HuH-7.5 (cell line): ENCODE measurements at places on chromosomes 11 and 22.

DNA sequence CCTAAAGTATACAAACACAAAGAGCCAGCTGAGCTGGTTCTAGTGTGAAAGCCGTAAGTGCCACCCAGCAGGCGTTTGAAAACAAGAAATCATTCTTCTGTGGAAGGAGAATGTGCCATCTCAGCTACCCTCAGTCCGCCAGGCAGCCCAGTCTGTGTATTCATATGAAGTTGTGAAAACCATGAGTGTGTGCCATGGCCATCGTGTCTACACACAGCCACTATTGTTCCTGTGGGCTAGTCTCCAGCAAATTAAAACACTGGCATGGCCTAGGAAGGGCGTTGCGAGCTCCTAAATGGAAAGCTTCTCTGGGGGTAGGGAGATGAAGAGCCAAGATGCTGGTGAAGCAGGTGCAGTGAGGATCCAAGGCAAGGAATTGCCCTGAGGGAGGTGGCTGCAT lies 51.5 kb upstream of the HORMAD2 start:
- no peak for DNase-seq

DNA sequence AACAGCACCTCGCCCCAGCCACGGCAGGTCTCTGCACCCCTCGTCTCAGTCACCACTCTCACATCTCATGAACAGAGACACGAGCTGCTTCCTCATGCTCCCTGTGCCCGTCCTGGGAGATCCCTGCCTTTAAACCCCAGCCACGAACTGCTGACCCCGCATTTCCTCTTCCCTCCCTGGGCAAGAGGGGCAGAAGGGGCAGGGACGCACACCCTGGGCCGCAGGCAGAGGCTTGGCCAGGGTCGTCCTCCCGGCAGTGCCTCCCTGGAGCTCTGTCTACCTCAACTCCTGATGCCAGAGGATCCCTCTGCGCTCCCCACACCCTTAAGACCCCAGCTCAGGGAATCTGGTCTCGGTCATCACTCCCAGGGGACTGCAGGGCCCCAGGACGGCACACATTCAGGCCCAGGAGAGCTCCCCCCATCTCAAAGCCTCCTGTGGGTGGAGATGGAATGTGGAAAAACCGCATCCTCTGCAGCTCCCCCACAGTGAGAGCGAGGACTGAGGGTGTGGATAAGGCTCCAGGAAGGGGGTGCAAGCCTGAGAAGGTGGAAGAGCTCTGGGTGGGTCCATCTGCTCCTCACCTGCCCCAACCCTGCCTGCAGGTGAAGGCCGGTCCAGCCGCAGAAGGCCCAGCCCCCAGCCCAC lies 1.2 kb downstream of the BID start:
- DNase-seq = no peak

DNA sequence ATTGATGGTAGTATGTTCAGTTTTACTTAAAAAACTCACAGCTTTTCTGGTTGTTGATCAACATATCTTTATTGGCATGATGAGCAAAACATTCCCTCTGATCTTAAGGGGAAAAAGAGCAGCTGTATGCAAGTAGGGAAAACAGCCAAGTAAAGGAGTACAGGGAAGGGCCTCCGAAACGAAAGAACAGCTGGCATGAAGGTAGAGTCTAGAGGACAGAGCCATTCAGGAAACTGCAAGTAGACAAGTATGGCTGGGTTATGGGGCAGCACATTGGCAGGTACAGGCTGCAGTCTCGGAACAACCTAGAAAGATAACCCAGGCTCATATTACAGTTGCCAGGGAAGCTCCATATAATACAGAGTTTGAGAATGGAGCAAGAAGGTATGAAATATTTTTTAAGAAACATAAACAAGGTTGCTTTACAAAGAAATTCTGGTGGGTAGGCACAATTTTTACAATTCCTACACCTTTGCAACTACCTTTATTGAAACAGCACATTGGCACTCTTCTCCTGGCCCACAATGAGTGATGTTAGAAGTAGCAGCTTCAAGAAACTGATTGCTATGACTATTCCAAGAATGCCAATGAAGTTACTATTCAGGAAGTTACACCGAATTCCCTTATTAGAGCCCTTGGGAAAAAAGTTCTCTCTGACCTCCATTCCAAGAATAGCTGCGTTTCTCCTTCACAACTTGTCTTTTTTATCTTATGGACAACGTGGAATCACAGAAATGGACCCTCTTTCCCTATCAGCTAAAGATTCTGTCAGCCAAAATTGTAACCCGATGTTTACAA lies 45.2 kb downstream of the LGR4 start:
- DNase-seq = no peak

DNA sequence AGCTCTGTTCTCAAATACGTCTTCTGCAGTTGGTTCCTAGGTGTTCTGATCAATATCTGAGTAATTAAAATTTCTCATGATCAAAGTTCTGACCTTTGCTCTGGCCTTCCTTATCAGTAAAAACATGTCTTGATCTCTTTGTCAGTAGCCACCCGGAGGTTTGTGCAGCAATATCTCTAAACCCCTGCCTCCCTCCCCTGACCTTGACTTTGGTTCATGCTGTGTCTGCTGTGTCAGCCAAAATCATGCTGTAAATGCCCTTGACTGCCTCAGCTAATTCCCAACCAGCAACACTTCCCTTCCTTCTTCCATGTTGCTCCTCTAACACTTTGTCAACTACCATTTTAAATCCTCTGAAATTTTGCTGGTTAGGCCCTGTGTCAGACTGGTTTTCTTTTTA lies 424.7 kb downstream of the FAM181B start:
- no peak for DNase-seq

DNA sequence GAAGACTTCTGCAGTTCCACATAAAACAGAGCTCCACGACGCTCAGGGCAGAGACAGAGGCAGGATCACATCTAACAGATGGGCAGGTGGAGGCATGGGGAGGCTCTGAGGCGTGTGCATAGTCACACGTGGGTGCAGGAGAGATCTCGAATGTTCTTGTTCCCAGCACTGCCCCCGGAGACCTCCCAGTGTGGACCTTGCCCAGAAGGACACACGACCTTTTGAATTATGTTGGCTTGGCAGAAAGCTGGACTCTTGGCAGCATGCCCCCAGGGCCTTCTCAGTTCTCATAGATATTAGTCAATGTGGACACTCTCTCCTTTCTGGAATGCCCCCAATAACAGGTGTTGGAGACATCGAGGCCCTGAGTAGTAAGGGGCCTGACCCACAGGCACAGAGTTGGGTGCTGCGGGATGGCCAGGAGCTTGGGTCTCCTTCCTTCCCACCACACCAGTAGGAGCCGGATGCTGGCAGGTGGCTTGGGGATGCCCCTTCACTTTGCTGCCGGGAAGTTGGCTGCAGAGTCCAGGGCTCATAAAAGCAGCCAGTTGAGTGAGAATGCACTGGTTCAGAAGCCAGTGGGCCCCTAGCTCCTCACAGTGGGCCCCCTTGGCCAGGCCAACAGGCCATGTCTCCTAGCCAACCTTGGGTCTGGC lies 12.1 kb downstream of the MYEOV start:
- no peak for DNase-seq

GRCh38 chr11:120698918-120699317 lies 187.4 kb downstream of the GRIK4 start:
- DNase-seq = no peak

- no peak for DNase-seq
Measured at GRCh38 chr11:57251491-57252104, 14.5 kb upstream of the APLNR start.

DNA sequence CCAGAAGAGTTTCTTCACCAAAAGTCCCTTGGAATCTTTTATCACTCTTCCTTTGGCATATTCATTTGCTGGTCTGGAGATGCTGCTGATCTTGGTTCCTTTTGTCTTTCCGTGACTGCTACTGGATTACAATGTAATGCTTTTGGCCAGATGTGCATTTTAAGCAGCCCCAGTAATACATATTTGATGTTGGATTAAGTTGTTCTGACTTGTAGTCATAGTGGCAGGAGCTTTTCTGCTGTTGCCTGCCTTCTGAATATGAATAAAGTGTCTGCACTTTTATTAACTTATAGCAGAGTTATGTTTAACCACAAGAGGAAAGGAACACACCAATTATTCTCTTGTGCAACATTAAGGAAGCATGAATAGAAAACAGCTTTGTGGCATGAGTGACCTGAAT lies 360.0 kb upstream of the DDI1 start:
- no peak for DNase-seq

GRCh38 chr11:109867784-109868183 lies 225.4 kb upstream of the ZC3H12C start:
- no peak for DNase-seq

DNA sequence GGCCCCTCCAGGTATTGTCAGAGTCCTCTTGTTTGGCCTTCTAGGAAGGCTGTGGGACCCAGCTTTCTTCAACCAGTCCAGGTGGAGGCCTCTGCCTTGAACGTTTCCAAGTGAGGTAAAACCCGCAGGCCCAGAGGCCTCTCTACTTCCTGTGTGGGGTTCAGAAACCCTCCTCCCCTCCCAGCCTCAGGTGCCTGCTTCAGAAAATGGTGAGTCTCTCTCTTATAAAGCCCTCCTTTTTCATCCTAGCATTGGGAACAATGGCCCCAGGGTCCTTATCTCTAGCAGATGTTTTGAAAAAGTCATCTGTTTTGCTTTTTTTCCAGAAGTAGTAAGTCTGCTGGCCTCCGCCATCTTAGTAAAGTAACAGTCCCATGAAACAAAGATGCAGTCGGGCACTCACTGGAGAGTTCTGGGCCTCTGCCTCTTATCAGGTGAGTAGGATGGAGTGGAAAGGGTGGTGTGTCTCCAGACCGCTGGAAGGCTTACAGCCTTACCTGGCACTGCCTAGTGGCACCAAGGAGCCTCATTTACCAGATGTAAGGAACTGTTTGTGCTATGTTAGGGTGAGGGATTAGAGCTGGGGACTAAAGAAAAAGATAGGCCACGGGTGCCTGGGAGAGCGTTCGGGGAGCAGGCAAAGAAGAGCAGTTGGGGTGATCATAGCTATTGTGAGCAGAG lies at the start of gene CD3E:
TSS of gene CD3E (plus strand) at position 163 of the 681 bp plus-strand sequence. CDS start at position 386, 223 bp downstream.
- DNase-seq = no peak

- DNase-seq = no peak
Measured at GRCh38 chr11:131178596-131178995, 191.8 kb upstream of the NTM start.

- no peak for DNase-seq
Measured at GRCh38 chr11:15629690-15630321, 515.1 kb downstream of the INSC start.
